ENCODE measurements at places on chromosomes 6 and 20.
A peak's percentile ranks its signal among the peaks of the same experiment; 100 is the strongest.

GRCh38 chr6:132760256-132760655, 2.6 kb upstream of the VNN2 start:
- no peak for DNase-seq

GRCh38 chr6:14732844-14733757, 512.8 kb upstream of the JARID2 start:
- no peak for DNase-seq

DNA sequence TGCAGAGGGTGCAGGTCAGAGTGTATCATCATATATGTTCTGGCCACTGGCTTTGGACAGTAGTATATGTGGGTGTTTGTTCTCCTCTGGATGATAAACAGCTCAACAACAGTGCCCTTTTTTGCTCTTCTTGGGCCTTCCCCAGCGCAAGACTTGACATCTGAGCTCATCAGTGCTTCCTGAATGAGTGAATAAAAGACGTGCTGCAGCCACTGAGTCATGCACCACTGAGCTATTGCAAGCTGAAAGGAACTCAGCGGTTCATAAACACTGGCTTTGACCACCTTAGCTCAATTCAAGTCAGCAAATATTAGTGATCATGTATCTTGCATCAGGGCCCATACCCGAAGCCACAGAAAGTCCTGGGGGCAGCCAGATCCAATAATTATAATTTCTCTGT, 105.3 kb upstream of the KCNG1 start:
- DNase-seq, result no peak

GRCh38 chr6:121482004-121482693, 46.7 kb downstream of the GJA1 start:
- DNase-seq, result no peak

- DNase-seq, result no peak
These were observed 58.4 kb downstream of the EZR start for GRCh38 chr6:158760618-158761250.

- DNase-seq, result no peak
These were observed 40.2 kb downstream of the PPP1R3G start for GRCh38 chr6:5125152-5126006.

DNA sequence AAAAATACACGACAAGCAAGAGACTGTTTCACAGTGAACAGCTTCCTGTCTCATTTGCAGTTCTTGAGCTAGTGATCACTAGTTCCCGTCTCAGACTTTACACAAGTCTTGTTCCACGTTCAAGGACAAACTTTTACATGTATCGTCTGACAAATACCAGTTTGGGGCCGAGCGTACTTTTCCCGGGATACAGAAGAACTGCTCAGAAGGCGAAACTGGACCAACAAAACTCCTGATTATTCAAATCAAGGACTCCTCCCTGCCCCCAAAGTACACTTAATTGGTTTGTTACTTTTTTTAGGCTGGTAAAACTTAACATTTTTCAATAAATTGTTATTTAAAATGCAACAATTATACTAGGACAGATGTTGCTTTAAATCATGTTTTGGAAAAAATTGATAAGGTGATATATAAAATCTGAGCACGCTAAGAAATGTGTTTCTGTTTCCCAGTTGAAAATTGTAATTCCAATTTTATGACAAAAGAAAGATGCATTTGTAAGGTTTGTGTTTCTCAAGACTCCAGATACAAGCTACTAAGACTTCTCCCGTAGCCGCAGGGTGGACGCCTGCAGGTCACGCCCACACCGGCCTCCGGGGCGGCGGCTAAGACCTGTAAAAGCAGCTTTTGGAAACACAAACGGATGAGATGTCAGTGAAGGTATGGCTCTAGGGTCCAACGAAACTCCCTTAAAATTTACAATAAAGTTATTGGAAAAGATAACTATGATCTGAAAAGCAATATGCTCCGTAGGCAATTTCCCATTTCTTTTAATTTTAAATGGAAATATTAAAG, 16.8 kb upstream of the TCFL5 start:
- DNase-seq, result no peak

DNA sequence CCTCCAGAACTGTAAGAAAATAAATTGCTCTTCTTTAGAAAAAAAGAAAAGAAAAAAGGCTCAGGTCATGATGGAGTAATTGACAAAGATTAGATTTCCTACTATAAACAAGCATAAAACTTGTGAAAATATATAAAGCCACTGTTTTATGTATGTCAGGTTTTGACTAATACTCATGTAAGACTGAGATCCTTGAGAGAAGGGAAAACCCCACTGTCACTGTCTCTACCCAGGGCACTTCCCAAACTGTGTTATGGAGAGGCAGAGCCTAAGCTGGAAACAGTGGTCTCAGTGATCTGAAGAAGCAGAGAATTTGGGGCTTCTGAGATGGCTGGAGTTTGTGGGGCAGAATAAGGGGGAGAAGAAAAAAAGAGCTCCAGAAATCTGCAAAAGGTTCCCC, 7.6 kb downstream of the ACAT2 start:
- no peak for DNase-seq

DNA sequence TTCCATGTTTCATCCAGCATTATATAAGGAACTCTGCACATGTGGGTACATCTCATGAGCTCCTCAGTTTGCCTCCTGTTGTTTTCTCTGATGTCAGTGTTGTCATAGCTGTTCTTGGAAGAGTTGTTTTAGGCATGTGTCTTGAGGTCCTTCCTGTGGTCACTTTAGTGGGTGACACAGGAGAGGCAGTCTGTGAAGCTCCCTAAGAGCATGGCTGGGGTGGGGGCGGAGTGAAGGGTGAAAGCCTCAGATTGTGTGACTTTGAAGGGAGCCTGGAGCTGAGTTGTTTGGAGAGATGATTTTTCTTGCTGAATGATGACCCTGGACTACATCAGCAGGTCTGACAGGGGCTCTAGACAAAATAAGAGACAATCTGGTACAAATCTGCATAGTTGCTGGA, 37.7 kb downstream of the PPP1R14C start:
- no peak for DNase-seq

- DNase-seq, result no peak
These were observed 790 bp downstream of the TOX2 start for GRCh38 chr20:43915211-43916072.

GRCh38 chr6:39061588-39061987, 13.0 kb downstream of the GLP1R start:
- DNase-seq, result no peak

- DNase-seq, result no peak
These were observed 16.2 kb upstream of the BEND6 start for GRCh38 chr6:56938649-56939191.

- DNase-seq, result no peak
These were observed 8.8 kb upstream of the VSX1 start for GRCh38 chr20:25090492-25091429.

DNA sequence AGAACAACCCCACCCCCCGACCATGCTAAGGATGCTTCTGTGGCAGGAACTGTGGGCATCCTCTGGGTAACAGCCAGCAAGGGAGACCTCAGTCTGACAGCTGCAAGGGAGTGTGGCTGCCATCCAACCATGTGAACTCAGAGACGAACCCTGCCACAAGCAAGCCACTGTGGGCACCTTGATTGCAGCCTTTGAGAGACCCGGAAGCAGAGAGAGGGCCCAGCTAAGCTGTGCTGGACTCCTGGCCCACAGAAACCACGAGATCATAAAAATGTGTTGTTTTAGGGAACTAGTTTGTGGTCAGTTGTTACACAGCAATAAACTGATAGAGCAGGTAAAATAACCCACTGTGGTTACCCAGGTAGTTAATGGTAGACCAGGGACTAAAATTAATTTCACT, 414.6 kb downstream of the CDH26 start:
- no peak for DNase-seq

DNA sequence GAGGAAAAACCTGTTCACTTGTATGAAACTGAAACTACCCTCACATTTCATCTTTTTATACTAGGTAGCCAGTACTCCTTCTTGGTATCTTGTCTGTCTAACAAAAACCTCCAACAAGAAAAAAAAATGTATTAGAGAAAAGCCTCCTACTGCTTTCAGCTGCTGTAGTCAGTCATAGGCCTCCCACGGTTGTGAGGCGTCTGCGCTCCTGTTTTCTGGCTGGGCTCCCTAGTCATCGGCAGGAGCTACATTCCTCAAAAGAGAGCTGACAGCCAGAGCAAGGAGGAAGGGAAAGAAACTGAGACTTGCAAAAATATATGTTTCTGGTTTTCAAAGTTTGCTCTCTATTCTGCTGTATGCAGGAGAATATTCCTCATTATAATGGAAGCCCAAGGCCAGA, 517.0 kb downstream of the LMBRD1 start:
- peak; percentile 6 for DNase-seq

GRCh38 chr6:71204741-71205140, 83.9 kb upstream of the OGFRL1 start:
- DNase-seq, result no peak

- DNase-seq, result no peak
These were observed 11.7 kb downstream of the MMP24 start for GRCh38 chr20:35238170-35238569.

DNA sequence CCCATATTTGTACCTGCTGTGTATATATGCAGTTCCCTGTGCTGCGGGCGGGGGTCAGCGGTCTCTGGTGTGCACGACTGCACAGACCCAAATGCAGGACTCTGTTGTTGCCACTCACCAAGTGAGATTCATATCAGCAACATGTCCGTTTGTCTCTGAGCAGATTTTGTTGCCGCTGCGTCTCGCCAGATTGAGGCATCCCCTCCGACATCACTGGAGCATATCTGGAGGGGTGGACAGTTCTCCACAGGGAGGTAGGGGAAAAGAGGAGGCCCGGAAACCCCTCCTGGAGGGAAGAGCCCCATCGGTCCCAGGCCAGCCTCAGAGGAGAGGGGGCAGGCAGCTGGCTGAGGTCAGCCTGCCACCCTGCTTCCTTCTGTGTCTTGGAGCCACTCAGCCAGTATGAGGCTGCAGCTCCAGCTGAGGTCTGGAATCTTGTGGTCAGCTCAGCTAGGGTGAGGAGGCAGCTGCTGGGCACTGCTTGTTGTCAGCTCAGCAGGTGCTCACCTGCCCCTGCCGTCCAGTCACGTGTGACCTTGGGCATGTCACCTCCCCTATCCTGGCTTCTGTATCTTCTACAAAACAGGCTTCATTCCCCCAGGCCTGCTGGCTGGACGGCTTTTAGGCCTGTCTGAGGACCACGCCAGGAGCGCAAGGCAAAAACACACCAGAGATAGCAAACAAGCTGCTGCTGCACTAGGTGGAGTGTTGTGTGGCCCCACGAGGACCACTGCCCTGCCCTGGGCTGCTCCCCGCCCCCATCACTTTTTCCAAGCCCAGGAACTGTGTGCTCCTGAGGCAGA, 47.1 kb downstream of the HNF4A start:
- no peak for DNase-seq

DNA sequence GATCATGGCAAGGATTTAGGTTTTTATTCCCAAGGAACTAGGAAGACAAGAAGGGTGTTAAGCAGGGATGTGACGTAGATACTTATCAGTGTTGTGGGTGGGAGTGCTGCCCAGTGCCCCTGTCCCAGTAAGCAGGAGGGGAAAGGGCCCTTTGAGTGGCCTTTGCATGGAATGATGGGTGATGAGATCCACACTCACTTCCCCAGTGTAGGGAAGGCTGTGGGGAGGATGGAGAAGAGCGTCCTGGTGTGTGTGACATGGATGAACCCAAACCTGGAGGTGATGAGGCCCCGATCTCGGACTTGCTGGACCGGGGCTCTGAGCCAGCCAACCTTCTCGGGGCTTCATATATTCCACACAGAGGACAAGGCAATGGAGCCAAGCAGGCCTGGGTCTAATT, 610.9 kb downstream of the CDH26 start:
- no peak for DNase-seq

DNA sequence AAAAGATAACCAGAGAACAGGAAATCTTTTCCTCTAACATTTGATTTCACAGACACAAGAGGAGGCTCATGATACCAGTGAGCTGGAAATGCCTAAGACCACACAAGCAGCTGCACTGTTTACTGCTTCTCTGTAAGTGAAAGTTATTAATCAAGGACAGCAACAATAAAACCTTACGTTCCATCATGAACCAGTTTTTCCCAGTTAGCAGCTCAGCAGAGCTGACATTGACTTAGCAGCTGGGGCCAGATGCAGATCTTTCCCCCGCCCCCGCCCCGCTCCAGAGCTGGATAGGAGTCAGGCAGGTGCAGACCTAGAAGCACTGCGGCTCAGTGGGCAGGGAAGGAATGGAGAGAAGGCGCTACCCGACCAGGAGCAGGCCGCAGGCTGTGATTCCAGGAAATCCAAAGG, 275.2 kb downstream of the GMDS start:
- DNase-seq, result no peak

DNA sequence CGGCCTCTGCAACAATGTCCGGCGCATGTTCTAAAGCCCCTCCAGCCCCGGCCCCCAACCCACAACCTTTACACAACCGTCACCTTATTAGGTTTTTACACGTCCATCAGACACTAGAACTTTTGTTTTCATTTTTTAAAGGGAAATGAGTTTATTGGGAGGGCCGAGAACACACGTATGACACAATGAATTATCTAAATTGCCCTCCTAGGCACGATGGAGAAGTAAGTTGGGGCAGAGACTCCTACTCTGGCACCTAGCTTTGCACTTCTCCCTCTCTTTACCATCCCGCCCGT, 1.2 kb upstream of the DLL1 start:
- DNase-seq, result no peak

DNA sequence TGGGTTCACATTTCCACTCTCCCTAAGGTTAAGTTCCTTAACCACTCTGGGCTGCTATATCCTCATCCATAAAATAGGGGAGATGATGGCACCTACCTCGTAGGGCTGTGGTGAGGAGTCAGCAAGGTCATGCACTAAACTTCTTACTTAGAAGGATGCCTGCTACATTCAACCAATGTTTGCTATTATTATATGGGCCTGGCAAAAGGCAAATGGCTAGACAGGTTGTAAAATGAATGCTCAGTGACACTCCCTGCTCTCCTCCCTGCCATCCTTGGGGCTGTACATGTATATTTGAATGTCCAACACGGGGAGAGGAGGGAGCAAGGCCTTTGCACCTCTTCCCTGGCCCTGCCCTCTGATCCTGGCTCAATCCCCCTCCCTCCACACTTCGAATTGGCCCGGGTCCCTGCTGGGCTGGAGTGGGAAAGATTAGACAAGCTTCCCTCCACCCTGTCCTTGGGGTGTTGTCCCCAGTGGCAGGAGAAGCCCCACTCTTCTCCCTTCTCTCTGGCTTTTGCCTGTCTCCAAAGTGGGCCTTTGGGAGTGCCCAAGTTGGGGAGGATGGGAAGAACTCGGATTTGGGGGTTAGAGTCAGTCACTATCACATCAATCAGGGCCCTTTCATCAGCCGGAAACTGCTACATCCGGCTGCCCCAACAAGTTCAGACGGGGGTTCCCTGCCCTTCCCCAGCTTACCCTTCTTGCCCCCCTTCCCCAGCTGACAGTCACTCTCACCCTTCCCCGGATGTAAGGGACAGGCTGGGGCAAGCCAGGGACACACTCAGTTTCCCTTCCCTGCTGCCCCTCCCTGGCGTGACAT, 36.3 kb upstream of the VEGFA start:
- no peak for DNase-seq

GRCh38 chr6:40124924-40125323, 190.7 kb upstream of the MOCS1 start:
- DNase-seq, result no peak

- DNase-seq, result no peak
These were observed 555.0 kb upstream of the EPHA7 start for GRCh38 chr6:93974332-93974731.

- no peak for DNase-seq
These were observed 4.3 kb upstream of the MTG2 start for GRCh38 chr20:62178316-62179161.

- no peak for DNase-seq
These were observed 20.7 kb downstream of the FAM50B start for GRCh38 chr6:3869632-3870527.

GRCh38 chr6:121434037-121434770, 1.2 kb upstream of the GJA1 start:
- no peak for DNase-seq

GRCh38 chr20:63659370-63659769, 1.3 kb downstream of the RTEL1 start:
- DNase-seq, result no peak

All from C1 segment of cervical spinal cord (tissue), 14 donors.